T-helper 17 cell (primary cell): ENCODE measurements at places on chromosomes 4 and X.

- no peak for DNase-seq
Observed at GRCh38 chr4:61462451-61463326, 262.6 kb downstream of the ADGRL3 start.

DNA sequence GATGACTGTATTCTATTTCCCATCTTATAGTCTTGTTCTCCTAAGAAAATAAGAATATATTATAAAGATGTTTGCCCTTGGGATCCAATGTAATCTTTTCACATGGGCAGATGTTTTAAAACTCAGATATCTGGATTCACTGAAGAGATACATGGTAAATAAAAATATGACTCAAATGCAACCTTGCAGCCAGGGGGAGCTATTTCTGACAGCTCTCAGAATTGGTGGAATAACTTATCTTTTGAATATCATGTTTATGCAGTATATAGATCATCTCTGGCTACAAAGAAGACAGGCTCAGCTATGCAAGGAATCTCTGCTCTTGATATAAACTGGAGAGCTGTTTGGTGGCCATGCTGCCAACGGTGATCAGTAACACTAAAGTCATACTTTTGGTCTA lies 274.7 kb downstream of the GLUD2 start:
- no peak for DNase-seq

DNA sequence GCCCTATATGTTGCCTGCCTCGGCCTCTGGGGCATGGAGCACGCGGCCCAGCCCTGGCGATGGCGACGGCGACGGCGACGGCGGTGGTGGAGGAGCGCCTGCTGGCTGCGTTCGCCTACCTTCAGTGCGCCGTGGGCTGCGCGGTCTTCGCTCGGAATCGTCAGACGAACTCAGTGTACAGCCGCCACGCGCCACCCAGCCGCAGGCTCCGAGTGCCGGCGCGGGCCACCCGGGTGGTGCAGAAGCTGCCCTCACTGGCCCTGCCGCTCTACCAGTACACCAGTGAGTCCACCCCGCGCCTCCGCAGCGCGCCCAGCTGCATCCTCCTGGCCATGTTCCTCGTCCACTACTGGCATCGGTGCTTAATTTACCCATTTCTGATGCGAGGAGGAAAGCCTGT lies 83.7 kb upstream of the F9 start:
- DNase-seq, result no peak

DNA sequence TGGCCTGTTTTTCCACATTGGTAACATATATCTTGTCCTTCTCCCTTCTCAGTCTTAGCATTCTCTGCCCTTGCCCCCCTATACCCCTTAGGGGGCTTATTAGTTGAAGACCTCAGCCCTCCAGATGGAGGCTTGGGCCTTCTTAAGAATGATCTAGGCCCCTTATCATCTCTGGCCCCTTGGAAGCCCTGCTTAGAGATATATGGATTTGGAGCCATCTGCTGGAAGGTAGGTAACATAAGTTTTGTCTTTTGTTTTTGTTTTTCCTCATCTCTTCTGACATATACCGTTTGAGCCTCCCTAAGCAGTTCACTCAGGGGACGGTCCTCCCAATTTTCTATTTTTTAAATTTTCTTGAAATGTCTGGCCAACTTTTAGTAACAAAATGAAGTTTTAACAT lies 48.3 kb upstream of the NAP1L2 start:
- DNase-seq, result no peak

GRCh38 chr4:94939791-94940519 lies 182.2 kb downstream of the BMPR1B start:
- no peak for DNase-seq

- no peak for DNase-seq
Observed at GRCh38 chr4:10701702-10702460, 17.3 kb upstream of the CLNK start.

DNA sequence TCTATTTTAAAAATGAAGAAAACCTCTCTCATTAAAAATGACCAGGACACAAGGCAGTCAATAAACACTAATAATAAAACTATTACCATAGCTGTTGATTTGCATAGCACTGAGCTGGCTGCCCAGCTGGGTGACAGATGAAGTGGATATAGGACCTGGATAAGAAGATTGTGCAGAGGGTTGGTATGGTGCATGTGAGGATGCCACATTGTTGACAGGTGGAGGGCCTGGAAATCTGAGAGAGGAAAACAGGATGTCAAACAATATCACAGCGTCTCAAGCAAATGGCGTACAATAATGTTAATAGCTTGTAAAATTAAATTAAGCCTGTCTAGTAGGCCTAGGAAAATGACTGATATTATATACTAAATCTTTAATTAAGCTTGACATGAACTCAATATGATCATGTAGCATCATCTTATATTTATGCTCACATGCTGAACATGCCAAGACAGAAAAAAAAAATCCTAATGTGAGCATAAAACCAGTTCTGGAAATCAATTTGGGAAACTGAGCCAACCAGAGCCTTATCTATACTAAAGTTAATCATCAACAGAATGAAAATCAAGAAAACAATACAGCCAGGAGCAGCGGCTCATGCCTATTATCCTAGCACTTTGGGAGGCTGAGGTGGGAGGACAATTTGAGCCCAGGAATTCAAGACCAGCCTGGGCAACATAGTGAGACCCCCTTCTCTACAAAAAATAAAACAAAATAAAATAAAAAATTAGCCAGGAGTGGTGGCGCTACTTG lies 18.6 kb downstream of the SEC24D start:
- no peak for DNase-seq

- no peak for DNase-seq
Observed at GRCh38 chrX:120514236-120514635, 45.1 kb upstream of the LAMP2 start.

DNA sequence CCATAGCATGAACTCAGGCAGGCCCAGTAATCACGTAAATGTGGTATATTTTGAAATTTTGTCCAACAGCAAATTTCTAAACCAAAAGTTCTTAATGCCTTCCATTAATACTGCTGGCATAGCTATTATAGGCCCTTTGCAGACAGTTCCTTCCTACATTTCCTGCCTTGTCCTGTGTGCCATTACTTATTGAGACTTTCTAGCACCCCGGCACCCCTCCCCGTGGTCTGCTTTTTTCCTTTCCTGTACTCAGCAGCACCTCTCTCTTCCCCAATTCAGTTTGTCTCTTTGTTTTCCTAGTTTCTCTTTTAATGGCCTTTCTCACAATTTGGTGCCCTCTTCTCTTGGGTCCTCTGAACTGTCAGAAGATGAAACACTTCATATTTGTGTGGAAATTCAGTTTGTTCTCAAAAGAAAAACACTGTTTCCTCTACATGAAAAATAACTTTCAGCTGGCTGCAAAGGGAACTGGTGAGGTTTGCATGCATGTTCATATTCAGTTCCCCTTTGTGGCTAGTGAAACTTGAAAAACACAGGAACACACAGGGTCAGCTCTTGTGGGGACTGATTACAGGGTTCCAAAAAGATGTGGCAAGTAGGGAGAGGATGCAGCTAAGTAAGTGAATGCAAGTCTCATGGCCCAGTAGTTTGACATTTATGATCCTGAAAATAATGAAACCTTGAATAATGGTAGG lies 17.1 kb downstream of the GPR34 start:
- DNase-seq, result no peak

DNA sequence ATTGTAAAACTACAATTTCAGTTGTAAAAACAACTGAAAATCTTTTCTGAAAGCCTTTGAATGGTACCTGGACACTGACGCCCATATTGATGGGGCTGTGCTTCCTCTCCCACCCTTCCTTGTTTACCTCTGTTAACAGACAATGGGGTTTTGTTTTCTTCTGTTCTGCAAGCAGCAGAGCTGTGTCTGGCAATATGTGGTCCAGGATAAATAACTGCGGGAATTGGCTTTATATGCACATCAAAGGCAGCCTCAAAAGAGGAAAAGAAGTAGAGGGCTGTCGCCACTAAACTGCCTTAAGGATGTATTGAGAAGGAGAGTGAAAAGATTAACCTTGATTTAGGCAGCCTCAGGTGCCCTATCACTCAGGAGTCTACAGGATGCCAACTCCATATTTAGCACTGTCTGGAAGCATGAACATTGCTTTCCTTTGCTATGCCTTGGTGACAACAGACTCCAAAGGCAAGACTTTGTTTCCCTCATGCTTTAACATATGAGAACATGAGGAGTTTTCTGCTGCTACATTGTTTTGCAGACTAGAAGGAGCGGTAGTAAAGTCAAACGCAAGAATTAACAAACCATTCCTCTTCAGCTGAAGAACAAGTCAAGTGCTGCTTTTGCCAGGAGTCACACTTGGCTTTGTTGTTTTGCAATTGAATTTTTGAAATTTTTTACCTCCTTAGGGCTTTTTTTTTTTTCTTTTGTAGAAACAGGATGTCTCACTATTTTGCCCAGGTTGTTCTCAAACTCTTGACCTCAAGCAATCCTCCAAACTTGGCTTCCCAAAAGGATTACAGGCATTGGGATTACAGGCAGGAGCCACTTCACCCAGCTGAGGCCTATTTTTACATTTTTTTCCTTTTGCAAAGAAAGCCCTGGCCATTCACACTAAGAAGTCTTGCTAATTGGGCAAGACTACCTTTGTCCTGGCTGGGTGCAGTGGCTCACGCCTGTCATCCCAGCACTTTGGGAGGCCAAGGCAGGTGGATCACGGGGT lies 3.0 kb downstream of the IL21 start:
- no peak for DNase-seq

DNA sequence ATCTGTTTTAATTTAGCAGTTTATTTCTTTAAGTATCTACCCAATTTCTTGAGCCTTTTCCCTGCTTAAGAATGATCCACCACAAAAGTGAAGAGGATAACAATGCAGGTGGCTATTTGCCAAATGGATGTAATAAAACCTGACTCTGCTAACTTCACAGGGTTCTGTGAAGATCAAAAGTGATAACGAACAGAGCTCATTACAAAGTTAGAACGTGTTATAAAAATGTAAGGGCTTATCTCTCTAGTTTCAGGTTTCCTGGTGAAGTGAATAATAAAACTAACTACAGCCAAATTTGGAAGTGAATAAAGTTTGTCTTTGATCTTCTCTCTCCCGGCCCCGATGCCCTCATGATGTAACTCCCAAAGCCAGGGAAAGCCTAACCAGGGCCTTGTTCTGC lies 497.9 kb downstream of the SMARCA1 start:
- DNase-seq, result no peak

GRCh38 chr4:70399319-70399718 lies 1.6 kb downstream of the OPRPN start:
- DNase-seq, result no peak

DNA sequence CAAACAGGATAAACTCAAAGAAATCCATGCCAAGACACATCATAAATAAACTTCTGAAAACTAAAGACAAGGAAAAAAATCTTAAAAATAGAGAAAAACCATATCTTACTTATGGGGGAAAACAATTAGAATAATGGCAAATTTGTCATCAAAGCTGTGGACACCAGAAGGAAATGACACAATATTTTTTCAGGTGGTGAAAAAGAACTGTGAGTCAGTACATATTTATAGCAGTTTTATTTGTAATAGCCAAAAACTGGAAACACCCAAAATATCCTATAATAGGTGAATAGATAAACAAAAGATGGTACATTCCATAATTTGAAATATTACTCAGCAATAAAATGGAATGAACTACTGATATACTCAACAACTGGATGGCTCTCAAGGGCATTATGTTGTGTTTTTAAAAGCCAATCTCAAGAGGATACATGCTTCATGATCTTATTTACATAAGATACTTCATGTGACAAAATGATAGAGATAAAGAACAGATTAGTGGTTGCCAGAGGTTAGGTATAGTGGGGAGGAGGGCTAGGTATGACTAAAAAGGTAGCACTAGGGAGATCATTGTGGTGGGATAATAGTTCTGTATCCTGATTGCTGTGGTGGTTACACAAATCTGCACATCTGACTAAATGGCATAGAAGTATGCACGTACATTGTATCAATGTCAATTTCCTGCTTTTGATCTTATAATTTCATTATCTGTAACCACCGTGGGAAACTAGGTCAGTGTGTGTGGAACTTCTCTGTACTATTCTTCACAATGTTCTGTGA lies 191.9 kb downstream of the PPP1R2C start:
- DNase-seq, result no peak

DNA sequence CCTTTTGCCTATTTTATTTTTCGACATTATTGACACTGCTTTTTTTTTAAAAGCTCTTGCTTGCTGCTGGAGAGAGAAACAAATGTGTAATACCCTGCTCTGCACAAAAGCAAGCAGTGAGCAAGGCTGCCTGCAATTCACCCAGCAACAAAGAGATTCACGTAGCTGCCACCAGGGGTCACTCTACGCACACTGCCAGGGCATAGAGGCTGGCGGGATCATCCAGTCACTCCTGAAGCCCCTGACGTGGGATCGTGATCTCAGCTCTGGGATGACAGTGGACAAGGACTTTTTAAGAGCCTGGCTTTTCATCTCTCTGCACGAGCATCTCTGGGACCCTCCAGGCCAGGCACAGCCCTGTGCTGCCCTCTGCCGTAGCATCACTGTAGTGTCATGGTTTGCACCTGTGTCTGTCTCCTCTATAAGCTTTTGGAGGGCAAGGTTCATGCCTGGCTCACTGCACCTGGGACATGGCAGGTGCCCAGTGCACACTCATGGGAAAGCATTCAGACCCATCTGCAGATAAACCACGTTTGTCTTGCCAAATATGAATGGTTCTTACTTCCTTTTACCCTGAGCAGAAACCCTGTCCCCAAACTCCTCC lies 19.8 kb downstream of the C4orf50 start:
- DNase-seq, result no peak

GRCh38 chr4:2261110-2261852 lies 628 bp downstream of the MXD4 start:
- DNase-seq, result peak; percentile 68

DNA sequence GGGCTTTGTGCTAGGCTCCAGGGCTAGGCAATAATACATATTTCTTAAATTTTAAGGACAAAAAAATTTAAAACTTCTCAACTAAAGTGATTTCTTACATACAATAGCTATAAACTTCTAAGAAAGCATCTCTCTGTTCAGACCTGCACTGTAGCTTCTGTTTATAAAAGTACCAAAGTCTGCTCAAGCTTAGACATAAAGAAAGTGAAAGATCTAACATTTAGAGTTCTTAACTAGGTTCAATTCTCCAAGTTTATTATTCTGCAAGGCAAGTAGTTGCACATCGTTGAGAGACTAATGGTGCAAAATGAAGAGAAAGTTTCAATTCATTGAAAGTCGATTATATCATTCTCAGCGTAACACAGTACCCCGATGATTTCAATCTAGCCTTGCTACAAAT lies 857.4 kb upstream of the HTR2C start:
- DNase-seq, result no peak

- DNase-seq, result no peak
Observed at GRCh38 chr4:172485007-172485406, 671.8 kb downstream of the GALNTL6 start.

- DNase-seq, result no peak
Observed at GRCh38 chr4:138242076-138242833, at the start of gene SLC7A11. SLC7A11 (minus strand) TSS chr4:138242349; CDS start chr4:138242069, 280 bp downstream.

- no peak for DNase-seq
Observed at GRCh38 chr4:52915730-52916300, 53.7 kb downstream of the RASL11B start.

- DNase-seq, result peak; percentile 36
Observed at GRCh38 chrX:72131317-72132294, at the start of gene RTL5. RTL5 (minus strand) TSS chrX:72131915.

GRCh38 chr4:141768954-141769353 lies 132.6 kb downstream of the IL15 start:
- DNase-seq, result no peak

GRCh38 chrX:101230636-101231035 lies 11.1 kb downstream of the DRP2 start:
- DNase-seq, result no peak
